ENCODE measurements at places on chromosomes 16 and 17. TPM values are rescaled to one million over a fixed set of nuclear protein-coding genes. Genes with fewer than 3 reads are reported as not detected.

DNA sequence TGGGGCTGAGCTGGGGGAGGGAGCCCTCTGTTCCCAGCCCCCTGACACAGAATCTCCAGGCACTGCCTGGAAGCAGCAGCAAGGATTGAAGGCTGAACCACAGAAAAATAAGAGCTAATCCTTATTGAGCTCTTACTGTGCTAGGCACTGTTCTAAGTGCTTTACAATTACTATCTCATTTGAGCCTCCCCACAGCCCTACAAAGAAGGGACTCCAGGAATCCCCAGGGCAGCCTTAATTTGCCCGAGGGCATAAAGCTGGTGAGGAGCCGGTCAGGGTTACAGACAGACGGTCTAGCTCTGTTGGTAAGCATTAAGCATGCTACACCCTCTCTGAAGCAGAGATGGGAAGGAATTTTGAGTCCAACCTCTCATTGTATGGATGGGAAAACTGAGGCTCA is 7.0 kb downstream of the SAMD14 start:
- H3K27ac ChIP-seq = no peak overlapping the region
- H3K4me3 ChIP-seq = no peak overlapping the region
- H3K36me3 ChIP-seq = no peaks in the 10 kb centered on the region
- peaks cover 9% of the 10 kb centered on the region for H3K27me3 ChIP-seq
- DNase-seq = no peak

PTGES3L gene
- total RNA-seq = 2.4 TPM

DRC3 gene
- total RNA-seq = 0.79 TPM

LPCAT2 gene
- total RNA-seq = 22.6 TPM

- H3K4me3 ChIP-seq = no peak overlapping the region
- H3K27me3 ChIP-seq = no peaks in the 10 kb centered on the region
- H3K36me3 ChIP-seq = peaks cover 4% of the 10 kb centered on the region
- DNase-seq = no peak
- H3K4me1 ChIP-seq = no peaks in the 10 kb centered on the region
- H3K27ac ChIP-seq = no peak overlapping the region
Observed at GRCh38 chr17:62611728-62612127, 15.7 kb upstream of the MRC2 start.

DNA sequence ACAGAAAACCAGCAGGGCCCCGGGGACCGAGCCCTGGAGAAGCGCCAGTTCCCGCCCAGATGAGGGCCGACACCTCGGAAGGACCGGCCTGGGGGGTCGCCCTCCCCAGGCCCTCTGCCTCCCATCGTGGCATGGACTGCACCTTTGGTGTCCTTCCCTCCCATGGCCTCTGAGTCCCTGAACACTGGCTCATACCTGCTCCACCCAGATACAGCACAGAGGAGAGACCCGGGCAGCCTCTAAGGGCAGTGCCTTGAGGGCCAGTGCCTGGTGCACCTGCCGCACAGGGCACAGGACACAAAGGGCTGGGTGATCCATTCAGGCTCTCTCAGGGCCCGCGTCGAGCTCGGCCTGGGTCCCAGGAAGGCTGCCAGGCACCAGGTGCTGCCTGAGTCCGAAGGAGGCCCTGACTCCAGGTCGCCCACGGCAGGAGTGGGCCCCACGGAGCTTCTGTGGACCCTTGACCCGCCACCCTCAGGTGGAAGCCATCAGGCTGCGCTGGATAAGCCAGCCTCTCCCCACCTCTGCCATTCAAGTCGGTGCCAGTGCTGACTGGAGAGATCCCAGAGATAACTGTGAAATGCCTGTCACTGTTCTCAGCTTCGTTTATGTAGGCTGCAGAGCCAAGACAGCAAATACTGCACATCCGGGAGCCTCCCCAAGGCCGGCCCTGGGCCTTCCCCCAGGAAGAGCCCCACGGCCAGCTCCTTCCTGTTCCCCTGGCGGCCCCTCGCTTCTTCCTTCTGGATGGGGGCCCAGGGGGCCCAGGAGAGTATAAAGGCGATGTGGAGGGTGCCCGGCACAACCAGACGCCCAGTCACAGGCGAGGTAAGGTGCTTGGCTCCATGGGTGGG is at the start of gene ZG16B:
Gene ZG16B (plus strand): TSS at position 803 of the 854 bp plus-strand sequence. CDS start 139 bp downstream, outside the sequence.
- H3K4me1 ChIP-seq = no peaks in the 10 kb centered on the region
- H3K27ac ChIP-seq = peak within 1 kb of the TSS; percentile 87
- H3K4me3 ChIP-seq = peak within 1 kb of the TSS; percentile 4
- DNase-seq = peak; percentile 71
- H3K36me3 ChIP-seq = no peaks in the 10 kb centered on the region

DNA sequence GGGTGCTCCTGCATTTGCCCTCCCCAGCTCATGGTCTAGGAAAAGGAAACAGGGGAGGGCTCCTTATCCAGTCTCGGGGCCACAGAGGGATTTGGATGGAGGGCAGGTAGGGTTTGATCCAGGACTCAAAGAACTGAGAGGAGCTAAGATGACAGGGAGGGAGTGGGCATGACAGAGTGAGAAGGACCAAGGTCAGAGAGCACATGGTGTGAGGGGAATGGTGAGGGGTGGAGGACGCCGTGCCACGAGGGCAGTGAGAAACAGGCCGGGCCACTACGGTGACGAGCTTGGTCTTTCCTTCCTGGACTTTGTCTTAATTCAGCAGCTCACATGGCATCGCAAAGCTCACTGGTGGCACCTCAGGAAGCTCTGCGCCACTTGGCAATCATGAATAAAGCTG is 35.2 kb downstream of the IRF8 start:
- no peak for DNase-seq
- H3K4me3 ChIP-seq = no peak overlapping the region
- no peak overlapping the region for H3K27ac ChIP-seq
- no peaks in the 10 kb centered on the region for H3K4me1 ChIP-seq

DNA sequence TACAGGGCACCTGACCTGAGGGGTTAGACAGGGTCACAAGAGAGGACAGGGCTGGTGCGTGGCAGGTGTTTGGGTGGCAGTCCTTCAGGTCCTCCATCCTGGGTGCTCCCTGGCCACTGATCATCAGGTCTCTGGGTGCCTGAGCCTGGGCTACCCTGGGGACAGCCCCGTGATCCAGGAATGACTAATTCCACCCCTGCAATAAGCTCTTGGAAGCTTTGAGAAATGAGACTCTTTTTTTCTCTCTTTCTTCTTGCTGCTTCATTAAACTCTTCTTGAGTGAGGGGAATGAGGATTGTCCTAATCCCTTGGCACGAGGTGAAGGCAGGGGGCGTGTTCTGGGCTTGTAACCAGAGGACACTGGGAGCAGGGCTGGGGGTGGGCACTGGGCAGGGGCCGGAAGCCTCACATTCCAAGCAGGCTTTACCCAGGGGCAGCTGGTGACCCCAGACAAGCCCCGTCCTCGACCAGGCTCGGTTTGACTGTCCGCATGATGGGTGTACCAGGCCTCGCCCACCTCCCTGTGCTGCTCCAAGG is 21.4 kb upstream of the SPNS2 start:
- no peak for DNase-seq
- peaks cover 33% of the 10 kb centered on the region for H3K4me1 ChIP-seq
- H3K36me3 ChIP-seq = no peaks in the 10 kb centered on the region
- H3K27me3 ChIP-seq = no peaks in the 10 kb centered on the region

KRT24 gene
- total RNA-seq = 0.57 TPM

GRCh38 chr16:83508295-83508694 is 299.5 kb upstream of the HSBP1 start:
- no peak for DNase-seq
- no peak overlapping the region for H3K4me3 ChIP-seq
- H3K27ac ChIP-seq = no peak overlapping the region
- no peaks in the 10 kb centered on the region for H3K27me3 ChIP-seq
- H3K36me3 ChIP-seq = no peaks in the 10 kb centered on the region
- H3K4me1 ChIP-seq = no peaks in the 10 kb centered on the region

All from colonic mucosa (tissue), 4 donors.